Fibroblast of skin of right biceps (primary cell): ENCODE measurements at places on chromosomes 12 and 14.
A peak's percentile ranks its signal among the peaks of the same experiment; 100 is the strongest.

DNA sequence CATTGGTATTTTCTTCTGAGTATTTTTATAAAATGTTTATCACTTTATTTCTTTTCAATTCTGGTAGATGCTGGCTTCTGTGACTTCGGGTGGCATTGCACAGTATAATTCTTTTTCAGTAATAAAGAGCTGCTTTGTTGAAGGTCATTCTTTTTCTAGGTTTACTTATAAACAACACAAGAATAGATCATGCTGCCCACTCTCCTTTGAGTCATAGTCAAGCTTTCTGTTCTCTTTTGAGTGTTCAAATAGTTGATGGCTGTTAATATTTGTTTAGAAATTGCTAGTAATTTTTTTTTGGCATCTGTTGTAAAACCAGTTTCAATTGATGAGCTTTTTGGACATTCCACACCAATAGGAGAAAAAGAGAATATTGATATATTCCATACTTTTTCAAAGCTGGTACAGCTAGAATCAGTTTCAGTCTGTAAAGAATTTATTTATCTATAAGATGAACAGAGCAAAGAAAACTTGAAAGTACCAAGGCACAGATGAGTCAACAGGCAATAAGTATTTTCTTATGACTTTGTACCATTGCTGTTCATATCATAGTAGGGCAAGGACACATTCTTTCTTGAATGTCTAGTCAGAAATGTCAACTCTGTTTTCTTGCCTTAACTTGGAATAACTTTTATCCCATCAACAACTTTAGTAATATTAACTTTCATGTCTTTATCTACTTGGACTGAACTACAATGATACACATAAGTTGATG lies 513.0 kb upstream of the SEL1L start:
- no peak for DNase-seq

GRCh38 chr12:2380946-2381345 lies 328.2 kb downstream of the CACNA1C start:
- DNase-seq: no peak

DNA sequence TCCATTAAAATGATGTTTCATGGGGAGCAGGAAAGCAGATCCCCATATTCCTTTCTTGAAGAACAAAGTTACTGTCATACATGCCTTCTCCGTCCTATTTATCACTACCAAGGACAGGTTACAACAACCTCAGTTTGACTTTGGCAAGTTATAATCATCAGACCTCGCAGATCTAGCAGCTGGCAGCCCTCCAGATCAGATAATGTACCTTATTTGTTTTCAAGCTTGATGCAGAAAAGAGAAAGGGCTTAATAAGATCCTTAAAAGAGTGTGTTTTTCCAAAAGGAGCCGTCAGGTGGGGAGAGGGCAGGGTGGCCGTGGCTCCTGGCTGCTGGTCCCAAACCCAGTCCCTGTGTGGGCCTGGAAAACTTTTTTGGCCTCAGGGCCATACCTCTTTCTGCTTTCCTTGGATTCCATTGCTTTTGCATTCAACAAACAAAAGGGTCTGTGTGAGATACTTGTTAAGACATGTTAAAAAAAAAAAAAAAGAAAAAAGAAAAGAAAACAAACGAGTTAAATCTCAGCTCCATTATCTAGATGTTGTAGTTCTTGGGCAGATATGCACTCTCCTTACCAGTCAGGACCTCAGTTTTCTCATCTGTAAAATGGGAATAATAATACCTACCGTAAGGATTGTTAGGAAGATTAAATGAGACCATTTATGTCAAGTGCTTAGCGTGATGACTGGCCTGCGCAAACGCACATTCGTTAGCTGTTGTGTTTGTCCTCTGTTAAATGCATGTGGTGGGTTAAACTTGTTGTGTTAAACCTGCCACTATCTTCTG lies 64.6 kb downstream of the B4GALNT3 start:
- DNase-seq: no peak

DNA sequence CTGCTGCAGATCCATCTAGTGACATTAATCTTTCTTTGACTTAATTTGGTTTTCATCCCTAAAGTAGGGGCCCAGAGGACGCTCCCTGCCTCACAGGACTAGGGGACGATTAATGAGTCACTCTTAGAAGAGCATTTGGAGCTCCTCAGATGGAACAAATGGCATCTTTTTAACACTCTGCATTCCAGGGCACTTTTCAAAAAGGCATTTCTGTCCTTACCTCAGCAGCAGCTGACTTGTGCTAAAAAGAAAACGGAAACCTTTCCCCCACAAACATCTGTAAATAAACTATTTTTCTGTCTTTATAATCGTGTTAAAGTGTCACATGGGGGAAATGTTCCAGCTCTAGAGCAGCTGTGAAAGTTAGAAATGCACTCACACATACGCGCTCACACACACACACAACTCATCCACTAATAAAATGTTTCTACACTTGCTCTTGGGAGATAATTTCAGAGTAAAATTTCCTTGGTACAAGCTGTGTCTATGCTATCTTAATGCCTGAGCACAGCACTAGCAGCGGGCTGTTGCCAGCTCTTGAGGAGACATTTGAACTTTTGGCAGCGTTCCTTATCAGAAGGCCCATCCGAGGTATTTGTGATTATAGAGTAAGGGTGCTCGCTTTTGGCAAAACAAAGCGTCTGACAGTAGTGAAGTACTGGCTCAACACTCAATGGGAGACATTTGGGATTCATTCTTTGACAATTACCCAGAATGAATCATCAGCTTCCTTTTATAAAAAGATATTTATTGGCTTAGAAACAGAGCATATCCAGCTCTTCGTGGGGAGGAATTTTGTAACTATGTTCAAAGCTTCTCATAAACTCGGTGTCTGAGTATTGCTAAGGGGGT lies 141.3 kb downstream of the PLXNC1 start:
- DNase-seq: peak; percentile 91

- DNase-seq: peak; percentile 83
Observed at GRCh38 chr14:91573894-91574837, 64.1 kb upstream of the PPP4R3A start.

- DNase-seq: peak; percentile 98
Observed at GRCh38 chr12:2311020-2311778, 258.4 kb downstream of the CACNA1C start.

GRCh38 chr12:89709995-89710872 lies 1.6 kb upstream of the ATP2B1 start:
- no peak for DNase-seq

DNA sequence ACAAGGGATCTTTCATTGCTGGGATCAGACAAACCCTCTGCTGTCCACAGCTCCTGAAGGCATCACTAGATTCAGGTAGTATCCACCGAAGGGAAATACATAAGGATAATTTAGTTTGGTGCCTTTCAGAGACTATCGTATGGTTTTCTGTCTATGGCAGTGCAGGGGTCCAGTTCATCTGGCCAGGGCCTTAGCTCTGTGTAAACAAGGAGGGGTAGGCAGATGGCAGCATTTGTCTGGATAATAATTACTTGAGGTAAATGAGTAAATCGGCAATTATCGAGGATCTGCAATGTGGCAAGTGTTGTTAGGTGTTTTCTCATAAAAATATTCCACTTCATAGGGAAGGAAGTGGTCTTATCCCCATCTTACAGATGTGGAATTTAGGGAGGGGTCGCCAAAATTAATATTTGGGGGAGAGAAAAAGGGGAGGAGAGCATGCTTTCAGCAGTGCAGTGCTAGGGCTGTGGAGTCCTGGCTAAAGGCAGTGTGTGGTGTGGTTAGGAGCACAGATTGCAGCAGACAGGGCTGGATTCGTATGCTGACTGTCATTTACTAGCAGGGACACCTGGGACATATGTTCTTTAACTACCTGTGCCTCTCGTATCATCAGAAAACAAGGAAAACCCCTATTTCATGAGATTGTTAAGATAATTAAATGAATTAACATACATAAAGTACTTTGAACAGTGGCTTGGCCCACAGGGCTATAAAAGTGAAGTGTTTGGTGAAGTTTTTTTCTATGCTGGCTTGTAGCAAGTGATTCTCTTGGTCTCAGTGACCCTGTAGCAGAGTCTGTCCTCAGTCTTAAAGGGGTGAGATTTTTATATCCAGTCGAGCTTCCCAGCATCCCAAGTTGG lies 27.1 kb downstream of the RASSF8 start:
- DNase-seq: no peak

GRCh38 chr12:25882266-25882665 lies 76.2 kb upstream of the RASSF8 start:
- DNase-seq: no peak

DNA sequence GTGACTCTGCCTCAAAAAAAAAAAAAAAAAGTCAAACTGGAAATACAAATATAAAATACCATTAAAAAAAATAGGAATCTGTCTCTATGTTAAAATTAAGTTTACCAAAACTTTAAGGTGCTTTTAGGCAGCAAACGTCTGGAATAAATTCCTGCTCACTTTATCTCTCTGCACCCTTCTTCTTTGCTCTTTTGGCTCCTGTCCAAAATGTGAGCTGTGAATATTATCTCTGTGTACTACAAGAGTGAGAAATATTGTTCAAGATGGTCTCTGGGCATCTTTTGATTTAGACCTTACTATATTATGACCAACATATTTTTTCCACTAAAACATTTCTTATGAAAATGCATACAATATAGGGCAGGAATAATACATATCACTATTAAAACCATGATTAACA lies 63.7 kb downstream of the PUS7L start:
- DNase-seq: no peak

DNA sequence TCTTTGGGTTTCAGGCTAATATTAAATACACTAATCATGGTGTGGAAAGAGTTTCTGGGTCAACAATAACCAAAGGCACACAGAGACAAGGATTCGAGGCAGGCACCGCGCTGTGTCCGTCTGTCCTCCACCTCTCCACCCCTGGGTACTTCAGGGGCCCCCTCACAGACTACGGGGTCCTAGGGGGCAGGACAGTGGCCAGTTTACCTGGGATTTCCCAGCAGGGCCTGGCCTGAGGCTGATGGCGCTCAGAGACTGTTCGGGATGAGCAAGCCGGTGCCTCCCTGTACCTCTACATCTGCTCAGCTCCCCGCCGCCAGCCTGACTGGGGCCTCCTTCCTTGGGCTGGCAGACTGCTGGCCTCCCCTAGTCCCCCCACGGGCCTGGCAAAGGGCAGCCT lies 18.1 kb upstream of the EIF5 start:
- DNase-seq: no peak

DNA sequence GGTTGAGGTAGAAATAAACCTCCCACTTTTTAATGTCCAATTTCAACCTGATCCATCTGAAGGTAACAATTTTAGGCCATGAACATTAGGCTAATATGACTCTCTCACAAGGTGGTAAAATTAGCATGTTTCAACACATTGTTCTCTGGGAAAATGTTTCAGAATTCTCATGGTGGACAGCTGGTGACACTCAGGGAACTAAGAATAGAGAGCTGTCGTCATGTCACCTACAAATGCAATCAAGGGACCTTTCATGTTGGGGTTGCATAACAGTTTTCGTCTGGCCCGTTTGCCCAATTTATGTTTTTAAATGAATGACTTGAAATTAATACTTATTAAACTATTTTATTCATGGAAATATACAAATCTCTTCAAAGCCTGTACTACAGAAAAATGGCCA lies 180.7 kb upstream of the PRICKLE1 start:
- DNase-seq: no peak

DNA sequence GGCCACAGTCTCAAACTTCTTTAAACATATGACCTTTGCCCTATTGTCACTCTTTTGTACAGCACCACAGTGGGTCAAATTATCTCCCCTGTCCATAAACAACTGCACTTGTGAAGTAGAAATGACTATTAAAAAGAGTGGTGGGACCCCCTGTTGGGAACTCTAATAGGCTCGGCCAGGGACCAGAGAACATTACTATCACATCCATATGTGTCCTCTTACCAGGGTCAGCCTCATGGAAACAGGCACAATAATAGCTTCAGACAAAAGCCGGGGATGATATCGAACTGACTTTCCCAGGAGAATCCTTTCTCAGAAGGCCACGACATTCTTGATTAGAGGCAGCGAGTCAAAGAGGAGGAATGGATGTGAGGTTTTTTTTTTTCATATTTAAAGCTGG lies 96.6 kb downstream of the NKX2-1 start:
- DNase-seq: no peak

DNA sequence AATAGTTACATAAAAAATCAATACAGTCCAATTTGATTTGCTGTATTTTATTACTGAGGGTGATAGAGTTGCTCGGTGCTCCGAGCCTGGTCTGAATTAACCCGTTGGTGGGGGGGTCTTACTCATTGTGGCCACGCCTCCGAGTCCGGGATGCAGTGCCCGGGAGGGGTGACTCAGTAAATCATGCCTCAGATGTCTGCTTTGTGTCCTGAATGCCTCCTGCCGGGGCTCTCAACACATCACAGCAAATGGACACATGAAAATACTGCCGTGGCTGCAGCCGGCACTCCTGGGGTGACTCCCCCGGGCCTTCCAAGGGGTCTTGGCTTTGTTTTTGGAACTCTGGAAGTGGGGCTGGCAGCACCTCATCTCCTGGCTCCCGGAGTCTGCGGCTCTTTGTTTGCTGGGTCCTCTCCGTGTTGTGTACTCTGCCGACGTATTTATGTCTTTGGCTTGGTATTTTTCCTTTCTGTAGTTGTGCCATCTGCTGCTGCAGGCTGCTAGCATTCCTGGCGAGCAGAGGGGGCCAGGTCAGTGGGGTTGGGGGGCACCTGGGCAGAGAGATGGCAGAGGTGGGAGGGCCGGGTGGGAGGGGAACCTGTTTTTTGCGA lies 129.0 kb downstream of the AACS start:
- DNase-seq: peak; percentile 63

DNA sequence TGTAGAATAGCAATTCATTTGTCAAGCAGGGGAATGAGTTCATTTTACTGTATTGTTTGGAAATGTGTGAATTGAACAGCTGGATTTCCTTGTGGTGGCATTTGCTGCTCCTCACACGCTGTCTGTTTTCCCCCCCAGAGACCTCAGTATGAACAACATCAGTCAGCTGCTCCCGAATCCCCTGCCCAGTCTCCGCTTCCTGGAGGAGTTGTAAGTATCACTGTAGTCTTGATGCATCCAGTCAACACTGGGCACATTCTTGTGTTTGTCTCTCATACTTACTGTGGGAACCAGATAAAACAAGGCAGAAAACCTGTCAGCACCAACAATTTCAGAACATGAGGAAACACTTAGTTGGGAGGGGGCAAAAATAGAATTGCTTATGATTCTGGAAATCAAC lies 64.9 kb downstream of the LGR5 start:
- DNase-seq: peak; percentile 16

- DNase-seq: peak; percentile 62
Observed at GRCh38 chr14:79549515-79549914, 661.8 kb downstream of the DIO2 start.

DNA sequence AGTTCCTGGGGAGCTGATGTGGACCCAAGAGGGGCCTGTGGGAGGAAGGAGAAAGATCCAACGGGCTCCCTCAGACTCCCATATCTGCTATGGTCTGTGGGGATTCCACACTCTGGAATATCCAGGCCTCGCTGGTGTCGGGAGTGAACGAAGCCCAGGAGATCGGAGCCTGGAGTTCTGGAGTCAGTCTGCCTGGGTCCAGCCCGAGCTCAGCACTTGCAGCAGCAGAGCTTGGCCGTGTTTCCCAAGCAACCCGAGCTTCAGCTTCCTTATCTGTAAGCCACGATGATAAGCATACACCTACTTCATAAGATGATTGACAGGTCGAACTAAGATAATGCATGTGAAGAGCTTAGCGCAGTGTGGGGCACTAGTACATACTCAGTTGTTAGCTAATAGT lies 10.1 kb downstream of the LTBP2 start:
- no peak for DNase-seq
